ENCODE measurements at places on chromosomes 4 and X.

DNA sequence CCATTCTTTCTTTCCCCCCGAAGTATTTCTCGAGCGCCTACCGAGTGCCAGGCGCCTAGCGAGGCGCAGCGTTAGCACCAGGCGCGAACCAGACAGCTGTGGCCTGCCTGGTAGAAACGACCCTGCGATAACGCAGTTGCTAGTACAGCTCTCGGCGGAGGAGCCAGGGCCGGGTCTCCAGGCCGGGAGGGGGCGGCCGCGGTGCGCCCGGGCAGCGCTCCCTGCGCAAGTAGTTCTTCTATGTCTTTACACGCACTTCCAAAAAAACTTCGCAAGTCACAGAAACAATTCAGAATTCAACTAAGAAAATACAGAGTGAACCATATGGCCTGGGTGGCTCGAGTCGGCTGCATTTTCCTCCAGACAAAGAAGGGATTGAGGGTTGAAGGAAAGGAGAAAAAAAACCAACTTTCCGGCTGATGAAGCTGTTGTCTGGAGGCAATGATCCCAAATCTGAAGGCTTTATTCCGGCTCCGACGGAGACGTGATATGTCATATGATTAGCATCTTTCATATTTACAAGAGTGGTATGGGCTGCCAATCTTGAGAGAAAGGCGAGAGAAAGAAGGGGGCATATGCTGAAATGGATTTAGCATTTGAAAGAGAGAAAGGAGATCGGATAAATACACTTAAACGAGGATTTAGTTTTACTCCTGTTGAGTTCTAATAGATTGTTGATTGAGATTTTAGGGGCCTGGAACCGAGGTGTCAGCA, 7.2 kb upstream of the NEUROG2 start:
- DNase-seq, result peak; percentile 36

GRCh38 chr4:8766610-8767009, 105.0 kb downstream of the HMX1 start:
- no peak for DNase-seq

- DNase-seq, result no peak
Observed at GRCh38 chr4:109263721-109264120, 38.7 kb downstream of the COL25A1 start.

DNA sequence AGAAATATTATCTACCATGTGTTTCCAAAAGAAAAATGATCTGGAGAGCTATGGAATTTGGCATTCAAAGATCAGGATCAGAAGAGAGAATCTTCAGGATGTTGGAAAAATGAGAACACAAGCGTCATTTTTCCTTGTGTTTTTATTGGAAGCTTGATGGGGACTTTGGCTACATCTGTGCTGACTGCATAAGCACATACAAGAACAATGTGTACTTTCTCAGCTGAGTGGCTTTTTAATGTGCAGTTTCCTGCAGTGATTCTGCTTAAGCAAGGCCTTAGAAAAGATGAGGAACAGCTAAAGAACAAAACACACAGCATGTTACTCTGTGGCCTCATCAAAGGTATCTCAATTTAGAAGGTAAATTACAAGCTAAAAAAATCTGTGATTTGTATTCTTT, 1039.9 kb downstream of the GLUD2 start:
- no peak for DNase-seq

DNA sequence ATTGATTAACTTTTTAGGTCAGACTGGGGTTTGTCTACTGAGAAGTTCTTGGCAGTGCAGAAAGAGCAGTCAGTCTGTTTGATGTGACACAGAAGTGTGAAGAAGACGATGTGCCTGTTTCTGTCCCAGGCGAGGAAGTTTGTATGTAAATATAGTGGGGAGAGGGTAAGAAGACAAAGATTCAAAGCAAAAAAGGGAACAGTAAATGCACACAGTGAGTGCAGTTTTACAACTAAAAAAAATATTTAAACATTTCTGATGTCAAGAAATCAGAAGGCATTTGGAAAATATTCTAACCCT, 264.9 kb downstream of the RAPGEF2 start:
- no peak for DNase-seq

DNA sequence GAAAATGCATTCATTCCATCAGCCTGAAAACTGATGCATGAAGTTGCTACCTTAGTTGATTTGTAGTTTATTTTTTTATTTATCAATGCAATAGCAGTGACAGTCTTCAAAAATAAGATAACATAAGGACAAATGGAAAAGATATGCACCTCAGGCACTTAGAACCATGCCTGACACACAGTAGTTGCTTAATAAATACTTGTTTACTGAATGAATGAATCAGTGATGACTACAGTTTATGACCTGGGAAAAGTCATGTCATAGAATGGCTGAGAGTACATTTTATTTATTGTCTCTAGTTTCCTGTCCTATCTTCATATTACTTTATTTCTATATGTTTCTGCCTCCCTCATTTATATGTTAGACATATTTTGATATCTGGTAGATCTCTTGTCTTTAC, 171.8 kb downstream of the TLL1 start:
- no peak for DNase-seq

DNA sequence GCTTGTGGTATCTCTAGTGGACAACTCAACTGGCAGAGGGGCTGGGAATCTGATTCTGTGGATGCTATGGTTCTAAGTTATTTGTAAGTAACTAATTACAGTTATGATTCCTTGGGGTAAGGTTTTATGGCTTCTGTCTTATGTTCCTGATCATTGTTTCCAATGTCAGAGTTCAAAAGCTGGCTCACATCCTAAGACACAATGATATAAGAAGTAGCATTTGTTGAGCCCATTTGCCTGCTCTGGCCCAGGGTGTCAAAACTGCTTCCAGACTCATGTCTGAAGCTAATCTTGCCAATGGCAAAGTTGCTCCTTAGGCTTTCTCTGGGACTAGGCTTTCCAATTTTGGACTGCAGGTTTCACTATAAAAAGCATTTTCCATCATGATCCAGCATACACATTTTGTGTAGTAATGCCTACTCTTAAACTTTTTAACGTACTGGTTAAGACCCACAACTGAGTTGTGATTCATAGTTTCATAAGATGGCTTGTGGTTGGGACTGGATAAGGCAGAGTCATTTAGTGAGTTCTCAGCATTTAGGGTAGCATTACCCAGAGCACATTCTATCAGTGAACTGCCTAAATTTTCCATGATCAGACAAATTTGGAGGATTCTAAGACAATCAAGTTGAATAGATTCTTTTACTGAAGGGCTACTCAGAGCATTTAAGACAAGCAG, 50.0 kb downstream of the CCNI start:
- DNase-seq, result no peak

DNA sequence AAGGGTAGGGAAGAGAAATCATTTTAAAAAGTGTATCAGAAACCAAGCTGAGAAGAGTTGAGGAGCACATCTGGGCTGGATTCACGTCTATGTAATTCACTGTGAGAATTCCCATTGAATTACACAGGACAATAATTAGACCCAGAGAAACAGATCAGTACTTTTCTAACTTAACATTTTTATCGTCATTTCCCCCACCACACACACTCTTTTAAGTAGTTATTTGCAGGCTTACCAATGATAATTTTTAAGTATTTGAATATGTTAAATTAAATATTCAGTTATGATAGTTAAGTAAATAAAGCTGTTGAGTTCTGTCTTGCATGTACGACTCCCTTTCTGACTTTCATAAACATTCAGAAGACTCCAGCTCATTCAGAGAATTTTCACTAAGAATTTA, 165.4 kb upstream of the PITX2 start:
- no peak for DNase-seq

- DNase-seq, result no peak
Observed at GRCh38 chrX:141989815-141990214, 86.1 kb downstream of the MAGEC1 start.

- DNase-seq, result no peak
Observed at GRCh38 chr4:3530051-3530450, 2.2 kb downstream of the LRPAP1 start.

DNA sequence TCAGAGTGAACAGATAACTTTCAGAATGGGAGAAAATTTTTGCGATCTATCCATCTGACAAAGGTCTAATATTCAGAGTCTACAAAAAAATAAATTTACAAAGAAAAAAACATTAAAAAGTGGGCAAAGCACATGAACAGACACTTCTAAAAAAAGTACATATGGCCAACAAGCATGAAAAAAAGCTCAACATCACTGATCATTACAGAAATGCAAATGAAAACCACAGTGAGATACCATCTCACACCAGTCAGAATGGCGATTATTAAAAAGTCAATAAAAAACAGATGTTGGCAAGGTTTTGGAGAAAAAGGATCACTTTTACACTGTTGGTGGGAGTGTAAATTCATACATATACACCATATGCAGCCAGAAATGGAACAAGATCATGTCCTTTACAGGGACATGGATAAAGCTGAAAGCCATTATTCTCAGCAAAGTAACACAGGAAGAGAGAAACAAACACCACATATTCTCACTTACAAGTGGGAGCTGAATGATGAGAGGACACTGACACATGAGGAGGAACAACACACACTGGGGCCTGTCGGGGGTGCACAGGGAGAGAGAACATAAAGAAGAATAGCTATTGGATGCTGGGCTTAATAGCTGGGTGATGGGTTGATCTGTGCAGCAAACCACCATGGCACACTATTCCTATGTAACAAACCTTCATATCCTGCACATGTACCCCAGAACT, 41.6 kb upstream of the ITM2A start:
- DNase-seq, result no peak

DNA sequence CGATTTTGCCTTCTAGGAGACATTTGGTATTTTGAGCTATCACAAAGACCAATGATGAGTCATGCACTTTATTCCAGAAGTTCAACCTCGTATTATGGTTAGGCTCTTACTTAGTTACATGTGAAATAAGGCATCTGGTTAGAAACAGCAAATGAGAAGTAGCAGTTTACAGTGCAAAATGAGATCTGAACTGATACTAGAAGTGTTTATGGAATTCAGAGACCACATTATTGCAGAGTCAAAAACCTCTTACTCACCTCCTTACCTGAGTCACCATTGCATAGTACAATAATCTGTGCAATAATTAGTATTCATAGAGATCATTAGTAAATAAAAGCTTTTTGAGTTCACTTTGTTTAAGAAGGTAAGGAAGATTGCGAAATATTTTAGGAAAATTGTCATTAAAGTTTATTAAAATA, 38.7 kb downstream of the SEC24B start:
- DNase-seq, result no peak

DNA sequence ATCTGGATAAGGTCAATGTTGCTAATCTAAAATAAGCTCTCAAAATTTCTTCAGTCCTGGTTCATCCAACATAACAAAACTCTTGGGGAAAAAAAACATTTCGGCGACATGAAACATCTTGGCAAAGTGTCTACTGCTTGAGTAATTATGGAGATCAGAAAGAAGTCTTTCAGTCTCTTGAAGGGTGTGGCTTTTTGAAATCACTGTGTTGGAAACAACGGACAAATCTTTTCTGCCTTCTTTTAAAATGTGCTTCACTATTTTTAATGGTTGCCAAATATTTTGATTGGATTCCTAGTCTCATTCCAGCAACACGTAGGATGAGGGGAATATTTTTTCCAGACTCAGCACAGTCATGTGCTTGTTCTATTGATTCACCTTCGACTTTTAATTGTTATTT, 138.6 kb downstream of the KLHL8 start:
- DNase-seq, result no peak

- DNase-seq, result no peak
Observed at GRCh38 chrX:38326086-38326485, 1.2 kb downstream of the RPGR start.

GRCh38 chr4:81470456-81471297, 1.0 kb downstream of the RASGEF1B start:
- DNase-seq, result no peak

GRCh38 chr4:114103908-114104307, 124.5 kb upstream of the ARSJ start:
- DNase-seq, result no peak

DNA sequence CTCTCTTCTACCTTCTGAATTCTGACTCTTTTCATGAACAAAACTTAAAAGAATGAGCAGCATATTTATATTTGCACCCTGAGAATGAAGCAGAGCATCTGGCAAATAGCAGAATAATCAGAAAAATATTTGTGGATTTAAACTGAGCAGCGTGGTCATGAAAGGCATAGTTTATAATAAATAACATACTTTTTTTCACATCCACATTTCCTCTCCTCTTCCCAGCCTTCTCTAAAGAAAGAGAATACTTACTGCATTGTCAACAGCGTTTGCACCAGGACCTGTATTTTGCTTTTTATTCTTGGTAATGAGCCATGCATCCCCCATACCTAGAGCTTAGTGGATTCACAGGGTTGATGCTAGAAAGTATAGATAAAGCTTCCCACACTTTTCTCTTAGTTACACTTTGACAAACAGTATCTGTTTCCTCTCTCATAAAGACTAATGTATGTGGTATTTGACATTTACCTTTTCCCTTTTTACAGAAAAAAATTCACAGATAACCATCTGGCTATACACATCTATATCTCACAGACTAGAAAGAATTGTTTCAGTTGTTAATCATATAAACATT, 131.5 kb downstream of the PRSS12 start:
- no peak for DNase-seq

- no peak for DNase-seq
Observed at GRCh38 chr4:6373541-6374410, 98.6 kb downstream of the PPP2R2C start.

- no peak for DNase-seq
Observed at GRCh38 chr4:69835766-69836165, 24.2 kb downstream of the SULT1E1 start.

DNA sequence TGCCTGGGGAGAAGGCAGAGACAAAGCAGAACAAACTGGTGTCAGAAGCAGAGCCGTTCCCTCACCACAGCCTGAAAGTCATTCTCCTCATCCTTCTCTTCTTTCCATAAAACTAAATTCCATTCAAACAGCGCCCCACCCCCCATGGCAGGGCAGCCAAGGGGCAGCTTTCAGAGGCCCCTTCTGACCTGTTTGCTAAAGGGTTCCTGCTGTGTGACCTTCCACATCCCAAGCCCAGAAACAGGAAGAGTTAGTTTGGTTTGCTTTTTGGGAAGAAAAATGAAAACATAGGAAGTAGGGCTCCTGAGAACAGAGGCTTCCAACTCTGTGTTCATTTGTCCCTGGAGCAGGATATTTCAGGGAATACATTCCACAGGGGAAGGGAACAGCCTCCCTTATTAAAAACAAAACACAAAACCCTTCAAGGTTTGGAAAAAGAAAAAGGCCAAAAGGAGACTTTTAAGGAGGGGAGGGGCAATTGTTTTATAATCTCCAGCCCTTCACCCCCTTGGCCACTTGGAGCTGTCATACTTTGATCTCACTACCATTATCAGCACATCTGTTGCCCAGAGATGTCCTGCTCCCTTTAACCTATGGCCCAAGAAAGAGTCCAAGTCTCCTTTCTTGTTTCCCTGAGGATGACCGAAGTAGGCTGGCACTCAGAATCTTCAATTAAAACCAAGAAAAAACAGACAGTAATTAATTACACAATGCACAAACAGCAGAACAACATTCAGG, 25.3 kb downstream of the STARD8 start:
- DNase-seq, result no peak

GRCh38 chr4:6884341-6884870, 25.2 kb upstream of the TBC1D14 start:
- no peak for DNase-seq

GRCh38 chr4:20554134-20554533, 146.1 kb upstream of the PACRGL start:
- no peak for DNase-seq

DNA sequence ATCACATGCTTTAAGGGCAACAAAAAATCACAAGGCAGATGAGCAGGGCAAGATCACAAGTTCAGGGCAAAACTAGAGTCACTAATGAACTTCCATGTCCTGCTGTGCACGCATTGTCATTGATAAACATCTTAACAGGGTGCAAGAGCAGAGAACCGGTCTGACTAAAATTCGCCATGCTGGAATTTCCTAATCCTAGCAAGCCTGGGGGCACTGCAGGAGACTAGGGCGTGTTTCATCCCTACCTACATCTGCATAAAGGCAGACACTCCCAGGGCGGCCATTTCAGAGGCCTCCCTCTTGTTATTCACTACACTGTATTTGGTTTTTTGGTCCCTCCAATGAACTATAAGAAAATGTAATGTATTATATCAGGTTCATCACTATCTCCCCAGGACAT, 203.6 kb downstream of the ARHGEF9 start:
- no peak for DNase-seq
